Stimulated activated naive CD4-positive, alpha-beta T cell treated with Interleukin-2 at 50 U/mL for 16 hours (primary cell): ENCODE measurements at places on chromosomes 2 and 18.

GRCh38 chr2:166613226-166613625 lies 119.2 kb upstream of the SCN7A start:
- no peak for DNase-seq

- DNase-seq = no peak
These were observed at the start of gene MAB21L4 for GRCh38 chr2:240895656-240896388. TSS of gene MAB21L4 (minus strand) at chr2:240896156. CDS start at chr2:240895997, 159 bp downstream.

GRCh38 chr2:79393107-79393685 lies 119.7 kb upstream of the CTNNA2 start:
- no peak for DNase-seq

DNA sequence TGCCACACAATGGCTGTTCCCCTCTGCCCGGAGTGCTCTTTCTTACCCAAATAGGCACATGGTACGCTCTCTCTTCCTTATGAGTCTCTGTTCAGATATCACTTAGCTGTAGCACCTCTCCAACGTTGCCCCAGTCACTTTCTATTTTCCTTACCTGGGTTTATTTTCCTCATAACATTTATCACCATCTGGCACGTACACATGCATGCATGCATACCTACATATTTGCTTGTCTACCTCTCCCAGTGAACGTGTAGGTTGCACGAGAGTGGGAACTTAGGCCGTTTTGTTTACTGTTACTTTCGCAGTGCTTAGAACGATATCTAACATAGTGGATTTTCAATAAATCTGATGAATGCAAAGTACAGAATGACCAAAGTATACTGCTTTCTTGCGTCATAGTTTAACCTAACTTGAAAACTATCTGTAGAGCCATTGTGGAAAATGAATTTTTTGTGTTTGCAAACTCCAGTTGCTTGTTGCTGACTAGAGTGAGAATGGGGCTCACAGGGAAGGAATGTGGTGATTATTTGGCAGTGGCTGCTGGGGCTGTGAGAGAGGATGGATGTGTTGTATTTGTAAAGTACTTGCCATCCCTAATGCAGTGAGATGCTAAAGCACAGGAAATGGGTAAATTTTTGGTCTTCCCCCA lies 47.1 kb downstream of the ACSL3 start:
- no peak for DNase-seq

- no peak for DNase-seq
These were observed 175.0 kb downstream of the FMNL2 start for GRCh38 chr2:152509772-152510491.

GRCh38 chr2:134158295-134158694 lies 95.6 kb upstream of the MGAT5 start:
- DNase-seq = no peak

DNA sequence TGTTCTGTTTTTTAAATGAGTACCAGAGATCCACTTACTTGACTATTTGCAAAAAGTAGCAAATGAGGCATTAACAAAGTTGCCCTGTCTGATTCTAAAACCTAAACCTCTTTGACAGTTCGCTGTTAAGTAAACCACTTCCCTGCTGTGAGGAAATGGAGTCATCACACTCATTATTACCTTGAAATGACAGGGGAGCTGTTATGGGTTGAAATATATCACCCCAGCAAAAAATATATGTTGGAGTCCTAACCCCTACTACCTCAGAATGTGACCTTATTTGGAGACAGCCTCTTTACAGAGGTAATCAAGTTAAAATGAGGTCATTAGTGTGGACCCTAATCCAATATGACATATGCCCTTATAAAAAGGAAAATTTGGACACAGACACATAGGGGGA lies 36.1 kb downstream of the DHRS9 start:
- no peak for DNase-seq

GRCh38 chr18:59096098-59096789 lies 43.4 kb upstream of the SEC11C start:
- no peak for DNase-seq

DNA sequence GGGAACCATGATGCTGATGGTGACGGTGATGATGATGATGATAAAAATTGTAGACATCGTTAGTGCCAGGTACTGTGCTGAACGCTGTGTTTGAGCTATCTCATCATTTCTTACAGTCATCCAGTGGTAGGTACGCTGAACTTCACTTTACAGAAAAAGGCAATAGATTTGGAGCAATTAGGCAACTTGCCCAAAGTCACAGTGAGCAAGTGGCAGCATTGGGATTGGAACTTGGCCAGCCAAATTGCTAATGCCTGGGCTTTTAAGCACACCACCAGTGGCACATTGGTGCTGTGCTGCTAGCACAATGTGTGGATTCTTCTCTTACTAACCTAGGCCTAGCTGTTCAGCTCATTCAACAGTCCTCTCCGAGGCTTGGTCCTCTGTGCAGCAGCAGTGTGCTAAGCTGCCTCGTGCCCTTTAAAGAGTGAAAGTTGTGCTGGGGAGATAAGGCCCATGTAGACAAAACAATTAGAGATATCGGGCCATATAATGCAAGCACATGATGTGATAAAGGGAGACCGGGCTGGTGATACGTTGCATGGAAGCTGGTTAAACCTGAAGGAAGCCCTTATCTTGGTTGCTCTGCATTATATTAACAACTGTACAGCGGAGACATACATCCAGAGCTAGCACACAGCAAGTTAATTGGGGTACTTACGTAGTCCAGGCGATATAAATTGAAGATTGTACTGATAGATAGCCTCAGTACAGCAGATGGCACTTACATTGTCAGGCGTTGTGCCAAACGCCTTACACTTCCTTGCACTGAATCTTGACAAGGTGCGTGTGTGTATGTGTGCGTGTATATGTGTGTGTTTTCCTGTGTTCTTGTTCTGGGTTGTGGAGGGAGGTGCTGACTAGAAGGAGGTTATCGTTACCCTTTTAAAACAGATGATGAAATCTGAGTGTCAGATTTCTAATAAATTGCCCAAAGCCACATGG lies 28.4 kb downstream of the HK2 start:
- DNase-seq = no peak

GRCh38 chr2:102788885-102789260 lies 27.0 kb downstream of the TMEM182 start:
- DNase-seq = no peak

- DNase-seq = no peak
These were observed 208.4 kb downstream of the SETBP1 start for GRCh38 chr18:44889111-44889510.

DNA sequence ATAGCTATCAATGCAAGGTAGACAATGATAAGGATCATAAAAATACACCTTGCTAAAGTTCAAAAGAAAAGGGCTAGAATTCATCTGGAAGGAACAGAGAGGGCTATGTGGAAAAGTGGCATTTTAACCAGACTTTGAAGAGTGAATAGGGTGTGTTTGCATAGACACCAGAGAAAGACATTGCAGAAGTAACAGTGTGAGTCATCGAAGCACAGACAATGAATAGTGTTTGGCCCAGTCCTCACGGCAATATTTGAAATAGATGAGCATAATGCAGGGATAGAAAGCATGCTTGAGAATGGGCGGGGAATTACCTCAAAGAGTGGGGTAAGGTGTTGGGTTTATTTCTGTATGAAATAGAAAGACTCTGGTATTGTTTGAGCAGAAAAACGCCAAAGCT lies 24.2 kb downstream of the MYT1L start:
- DNase-seq = no peak
